T-cell (primary cell): ENCODE measurements at places on chromosomes 6 and 20.

DNA sequence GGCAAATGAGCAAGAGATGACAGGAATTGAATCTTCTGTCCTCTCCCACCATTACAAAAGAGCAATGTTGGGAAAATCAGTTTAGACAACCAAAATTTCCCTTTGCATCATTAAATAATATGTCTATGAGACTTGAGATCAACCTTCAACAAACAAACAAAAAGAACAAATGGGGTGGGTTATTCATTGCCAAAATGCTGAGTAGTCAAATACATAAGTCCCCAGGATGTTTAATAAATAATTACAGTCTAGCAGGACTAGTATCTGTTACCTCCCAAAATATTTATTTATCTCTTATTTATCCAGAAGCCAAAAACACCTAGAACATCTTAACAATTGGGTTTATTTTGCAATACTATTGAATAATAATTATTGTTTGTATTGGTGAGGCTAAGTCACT, 16.2 kb upstream of the IRAK1BP1 start:
- H3K27me3 ChIP-seq = no peaks in the 10 kb centered on the region
- H3K4me3 ChIP-seq = no peak overlapping the region
- no peak overlapping the region for H3K27ac ChIP-seq
- DNase-seq = no peak
- H3K36me3 ChIP-seq = no peaks in the 10 kb centered on the region
- H3K4me1 ChIP-seq = no peaks in the 10 kb centered on the region

DNA sequence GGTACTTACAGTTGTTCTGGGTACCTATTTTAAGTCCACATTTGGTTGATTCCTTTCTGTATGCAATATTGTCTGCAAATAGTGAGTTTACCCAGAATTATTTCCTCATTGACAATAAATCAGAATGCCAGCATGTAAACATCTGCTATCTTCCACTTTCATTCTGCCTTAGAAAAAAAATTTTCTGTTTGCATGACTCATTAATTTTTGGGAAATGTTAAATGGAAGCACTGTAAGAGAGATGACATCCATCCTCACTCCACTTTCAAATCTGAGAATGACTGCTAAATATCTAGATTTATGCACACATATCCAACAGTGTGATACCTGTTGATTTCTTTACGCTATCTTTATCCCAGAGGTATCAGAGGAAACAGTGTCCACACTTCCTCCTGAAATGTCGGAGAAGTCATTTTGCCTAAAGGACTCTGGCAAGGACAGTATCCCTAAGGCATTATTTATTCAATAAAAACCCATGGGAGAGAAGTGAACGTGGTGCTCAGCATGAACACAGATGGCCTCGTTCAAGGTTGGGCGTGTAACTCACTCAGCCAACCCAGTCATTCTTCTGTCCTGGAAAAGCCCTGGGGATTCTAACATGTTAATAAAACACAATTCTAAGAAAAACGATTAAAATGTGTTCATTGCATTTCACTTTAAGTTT, 780.9 kb downstream of the QKI start:
- H3K4me1 ChIP-seq = no peaks in the 10 kb centered on the region
- no peak overlapping the region for H3K27ac ChIP-seq
- DNase-seq = no peak
- H3K27me3 ChIP-seq = no peaks in the 10 kb centered on the region

DNA sequence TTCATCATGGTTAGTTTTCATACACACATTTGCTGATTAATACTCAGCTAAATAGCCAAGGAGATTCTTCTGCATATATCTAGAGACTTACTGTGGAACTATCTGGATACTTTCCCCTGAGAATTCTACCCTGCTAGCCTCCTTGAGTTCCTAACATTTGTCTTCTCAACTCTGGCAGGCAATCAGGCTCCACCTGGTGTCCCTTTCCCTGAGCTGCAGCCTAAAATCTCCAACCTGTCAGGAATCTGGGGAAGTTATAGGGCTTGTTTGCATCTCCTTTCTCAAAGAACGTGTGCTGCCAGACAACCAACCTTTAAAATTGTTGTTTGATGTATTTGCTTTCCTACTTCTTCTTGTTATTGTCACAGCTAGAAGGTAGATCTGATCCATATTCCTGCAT, 73.4 kb downstream of the FUT9 start:
- H3K27me3 ChIP-seq = no peaks in the 10 kb centered on the region
- DNase-seq = no peak
- no peaks in the 10 kb centered on the region for H3K4me1 ChIP-seq
- H3K4me3 ChIP-seq = no peak overlapping the region
- H3K36me3 ChIP-seq = no peaks in the 10 kb centered on the region
- no peak overlapping the region for H3K27ac ChIP-seq

GRCh38 chr20:32958574-32958973, 45.7 kb downstream of the SUN5 start:
- no peaks in the 10 kb centered on the region for H3K27me3 ChIP-seq
- no peak overlapping the region for H3K4me3 ChIP-seq
- H3K36me3 ChIP-seq = no peaks in the 10 kb centered on the region
- H3K27ac ChIP-seq = no peak overlapping the region
- peaks cover 18% of the 10 kb centered on the region for H3K4me1 ChIP-seq

GRCh38 chr6:41226752-41227151, 1.4 kb upstream of the TREML4 start:
- no peaks in the 10 kb centered on the region for H3K36me3 ChIP-seq
- peaks cover 25% of the 10 kb centered on the region for H3K27me3 ChIP-seq
- H3K27ac ChIP-seq = no peak overlapping the region
- no peaks in the 10 kb centered on the region for H3K4me1 ChIP-seq
- no peak for DNase-seq

DNA sequence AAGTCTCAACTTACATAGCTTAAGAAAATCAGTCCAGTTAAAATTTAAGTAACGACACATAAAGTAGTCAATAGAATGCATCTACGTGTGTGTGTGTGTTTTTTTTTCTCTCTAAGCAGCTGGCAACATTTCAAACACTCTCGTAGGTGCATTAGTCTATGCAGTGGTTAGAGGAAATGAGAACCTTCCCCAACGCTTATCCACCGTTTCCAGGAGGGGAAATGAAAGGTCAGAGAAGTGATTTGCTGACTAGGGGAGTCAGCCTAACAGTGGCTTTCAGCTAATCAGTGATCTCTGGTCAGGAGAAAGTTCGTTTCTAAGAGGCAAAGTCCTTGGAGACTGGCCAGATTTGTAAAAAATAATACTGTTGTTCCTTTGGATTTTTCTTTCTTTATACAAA, 806.6 kb downstream of the C6orf118 start:
- H3K27me3 ChIP-seq = no peaks in the 10 kb centered on the region
- no peaks in the 10 kb centered on the region for H3K4me1 ChIP-seq
- no peak overlapping the region for H3K27ac ChIP-seq
- H3K36me3 ChIP-seq = no peaks in the 10 kb centered on the region

- H3K27me3 ChIP-seq = no peaks in the 10 kb centered on the region
- peaks cover 10% of the 10 kb centered on the region for H3K4me1 ChIP-seq
- H3K27ac ChIP-seq = no peak overlapping the region
- H3K36me3 ChIP-seq = no peaks in the 10 kb centered on the region
- peak; percentile 30 for DNase-seq
- no peak overlapping the region for H3K4me3 ChIP-seq
These were observed 12.1 kb downstream of the CEP85L start for GRCh38 chr6:118639054-118639964.

- H3K27ac ChIP-seq = no peak overlapping the region
- no peak for DNase-seq
- no peak overlapping the region for H3K4me3 ChIP-seq
- H3K36me3 ChIP-seq = no peaks in the 10 kb centered on the region
- no peaks in the 10 kb centered on the region for H3K27me3 ChIP-seq
These were observed 206.0 kb upstream of the FOXQ1 start for GRCh38 chr6:1105833-1106400.

DNA sequence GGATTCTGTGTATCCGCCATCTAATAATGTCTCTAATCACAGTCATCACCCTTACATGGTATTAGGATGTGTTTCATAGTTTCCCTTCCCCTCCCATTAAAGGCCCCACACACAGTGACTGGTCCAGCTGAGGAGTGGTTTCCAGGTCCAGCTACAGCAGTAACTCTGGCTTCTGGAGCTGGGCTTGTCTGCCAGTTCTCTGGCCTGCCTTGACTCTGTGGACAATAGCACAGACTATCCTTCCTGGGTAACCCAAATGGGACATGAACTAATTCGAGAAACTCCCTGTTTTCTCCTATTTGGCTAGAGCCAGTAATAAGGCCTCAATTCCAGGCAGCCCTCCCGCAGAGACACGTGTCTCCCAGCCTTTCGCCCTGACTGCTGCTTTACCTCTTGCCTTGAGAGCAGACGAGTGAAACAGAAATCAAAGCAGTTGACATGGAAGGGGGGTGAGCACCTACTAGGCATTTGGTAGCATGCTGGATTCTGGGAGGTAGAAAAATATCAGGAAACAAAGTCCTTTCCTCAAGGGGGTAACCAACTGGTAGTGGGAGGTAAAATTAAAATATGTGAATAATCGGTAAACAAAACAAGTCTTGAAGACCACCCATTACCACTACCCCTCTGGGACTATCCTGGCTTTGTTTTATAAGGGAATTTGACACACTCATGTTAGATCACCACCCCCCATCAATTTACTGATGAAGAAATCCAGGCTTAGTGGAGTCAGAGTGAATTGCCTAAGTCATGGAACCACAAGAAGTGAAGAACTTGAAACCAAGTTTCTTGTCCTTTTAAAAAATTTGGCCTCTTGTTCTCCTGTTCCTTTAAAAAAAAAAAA, 1.2 kb downstream of the TRAF3IP2 start:
- peak overlapping the region; percentile 83 for H3K4me3 ChIP-seq
- no peaks in the 10 kb centered on the region for H3K27me3 ChIP-seq
- peaks cover 8% of the 10 kb centered on the region for H3K4me1 ChIP-seq
- H3K36me3 ChIP-seq = peaks cover 4% of the 10 kb centered on the region
- H3K27ac ChIP-seq = peak overlapping the region; percentile 88

DNA sequence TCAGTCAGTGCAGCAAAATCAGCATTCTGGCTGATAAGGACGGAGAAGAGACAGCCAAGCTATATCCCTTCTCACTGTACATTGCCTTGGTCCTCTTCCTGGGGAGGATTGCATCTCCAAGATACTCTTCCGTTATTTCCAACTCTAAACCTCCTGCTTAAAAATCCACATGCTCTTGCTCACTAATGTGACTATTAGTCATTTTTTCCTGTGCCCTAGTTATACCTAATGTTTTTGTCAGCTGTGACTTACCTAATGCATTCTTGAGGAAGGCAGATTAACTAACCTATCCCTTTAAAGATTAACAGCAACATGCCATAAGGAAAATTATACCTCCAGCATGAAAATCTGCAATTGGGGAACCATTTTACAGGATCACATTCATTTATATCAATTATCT, 317.6 kb downstream of the BTBD9 start:
- no peak overlapping the region for H3K27ac ChIP-seq
- DNase-seq = no peak
- H3K36me3 ChIP-seq = no peaks in the 10 kb centered on the region
- H3K27me3 ChIP-seq = no peaks in the 10 kb centered on the region
- no peak overlapping the region for H3K4me3 ChIP-seq

DNA sequence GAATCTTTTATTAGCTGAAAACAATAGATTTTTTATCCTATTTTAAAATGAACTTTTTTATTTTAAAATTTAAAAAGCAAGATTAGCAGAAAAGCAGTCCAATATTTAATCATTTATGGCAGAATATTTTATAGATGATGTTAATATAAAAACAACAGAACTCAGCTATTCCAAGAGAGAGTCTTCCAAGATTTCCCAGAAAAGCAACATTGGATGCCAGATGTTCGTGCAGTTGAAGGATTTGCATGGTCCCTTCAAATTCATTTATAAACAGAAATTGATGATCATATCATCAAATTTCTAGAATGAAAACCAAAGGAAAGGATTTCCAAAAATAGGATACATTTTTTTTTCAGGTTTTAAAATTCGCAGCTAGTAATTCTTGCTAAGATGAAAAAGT, 25.4 kb upstream of the CNKSR3 start:
- DNase-seq = no peak
- no peak overlapping the region for H3K4me3 ChIP-seq
- no peaks in the 10 kb centered on the region for H3K36me3 ChIP-seq
- no peaks in the 10 kb centered on the region for H3K4me1 ChIP-seq
- H3K27me3 ChIP-seq = no peaks in the 10 kb centered on the region

DNA sequence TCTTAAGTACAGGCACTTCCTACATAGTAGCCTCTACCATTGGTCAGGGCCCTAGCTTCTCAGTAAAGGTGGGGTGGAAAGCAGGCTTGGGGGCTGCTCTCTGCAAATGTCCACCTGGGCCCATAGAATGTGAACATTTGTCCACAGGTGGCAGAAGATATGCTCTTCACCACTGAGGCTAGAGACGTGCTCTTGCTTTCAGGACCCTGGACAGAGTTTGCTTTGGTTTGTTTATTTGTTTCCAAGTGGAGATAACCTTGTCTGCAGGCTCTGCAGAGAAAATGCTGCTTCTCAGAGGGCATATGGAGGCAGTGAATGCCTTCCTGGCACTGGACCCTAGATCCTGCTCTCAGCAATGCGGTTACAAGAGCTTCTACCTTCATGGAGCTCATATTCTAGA, 129.0 kb downstream of the F13A1 start:
- H3K36me3 ChIP-seq = no peaks in the 10 kb centered on the region
- H3K27ac ChIP-seq = no peak overlapping the region
- no peaks in the 10 kb centered on the region for H3K4me1 ChIP-seq

DNA sequence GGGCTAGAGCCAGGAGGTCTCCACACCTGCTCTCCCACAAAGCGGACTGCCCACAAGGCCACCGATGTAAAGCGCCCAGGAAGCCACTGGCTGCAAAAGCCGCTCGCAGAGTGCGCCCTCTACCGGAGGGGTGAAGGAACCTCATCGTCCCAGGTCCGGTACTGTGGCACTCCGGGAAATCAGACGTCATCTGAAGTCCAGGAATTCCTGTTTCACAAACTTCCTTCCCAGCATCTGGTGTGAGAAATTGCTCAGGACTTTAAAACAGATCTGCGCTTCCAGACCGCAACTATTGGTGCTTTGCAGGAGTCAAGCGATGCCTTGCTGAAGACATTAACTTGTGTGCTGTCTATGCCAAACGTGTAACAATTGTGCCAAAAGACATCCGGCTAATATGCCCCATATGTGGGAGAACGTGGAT, 115.1 kb upstream of the ARID1B start:
- H3K4me1 ChIP-seq = no peaks in the 10 kb centered on the region
- H3K4me3 ChIP-seq = no peak overlapping the region
- H3K27ac ChIP-seq = no peak overlapping the region
- DNase-seq = no peak
- H3K27me3 ChIP-seq = no peaks in the 10 kb centered on the region
- H3K36me3 ChIP-seq = no peaks in the 10 kb centered on the region

GRCh38 chr6:124927806-124928205, 34.4 kb upstream of the RNF217 start:
- no peak for DNase-seq
- no peak overlapping the region for H3K4me3 ChIP-seq
- H3K4me1 ChIP-seq = no peaks in the 10 kb centered on the region
- no peaks in the 10 kb centered on the region for H3K27me3 ChIP-seq
- no peak overlapping the region for H3K27ac ChIP-seq

- peaks cover 23% of the 10 kb centered on the region for H3K4me1 ChIP-seq
- H3K36me3 ChIP-seq = no peaks in the 10 kb centered on the region
- no peak for DNase-seq
- peak overlapping the region; percentile 83 for H3K4me3 ChIP-seq
- peaks cover 3% of the 10 kb centered on the region for H3K27me3 ChIP-seq
- H3K27ac ChIP-seq = no peak overlapping the region
These were observed 943 bp downstream of the ZUP1 start for GRCh38 chr6:116667623-116668022.
